Fibroblast of the aortic adventitia (primary cell): ENCODE measurements at places on chromosomes 5 and 9. TPM values are rescaled to one million over a fixed set of nuclear protein-coding genes. Genes with fewer than 3 reads are reported as not detected.

DNA sequence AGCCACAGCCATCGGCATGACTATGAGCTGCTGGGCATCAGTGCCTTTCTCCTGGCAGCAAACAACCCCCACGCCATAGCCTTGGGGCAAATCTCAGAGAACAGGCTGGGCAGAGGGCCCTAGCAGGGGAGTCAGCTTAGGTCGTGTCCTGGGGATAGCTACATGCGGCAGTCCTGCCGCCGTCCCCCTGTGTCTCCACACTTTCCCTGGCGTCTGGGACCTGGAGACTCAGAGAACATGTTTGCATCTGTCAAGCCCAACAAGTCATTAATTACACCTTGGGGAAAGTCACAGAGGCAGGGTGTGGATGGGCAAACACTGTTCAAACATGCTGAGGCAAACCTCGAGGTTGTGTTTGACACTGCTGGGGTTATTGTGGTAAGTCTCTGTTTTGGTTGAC lies 123.6 kb downstream of the C5orf15 start:
- no peak for DNase-seq

- DNase-seq, result peak; percentile 55
Observed at GRCh38 chr5:321230-321725, at the start of gene AHRR. TSS of gene AHRR (plus strand) at chr5:321714. CDS start at chr5:343903, 22,189 bp downstream.

- DNase-seq, result no peak
Observed at GRCh38 chr9:26086396-26086795, 408.2 kb upstream of the TUSC1 start.

DNA sequence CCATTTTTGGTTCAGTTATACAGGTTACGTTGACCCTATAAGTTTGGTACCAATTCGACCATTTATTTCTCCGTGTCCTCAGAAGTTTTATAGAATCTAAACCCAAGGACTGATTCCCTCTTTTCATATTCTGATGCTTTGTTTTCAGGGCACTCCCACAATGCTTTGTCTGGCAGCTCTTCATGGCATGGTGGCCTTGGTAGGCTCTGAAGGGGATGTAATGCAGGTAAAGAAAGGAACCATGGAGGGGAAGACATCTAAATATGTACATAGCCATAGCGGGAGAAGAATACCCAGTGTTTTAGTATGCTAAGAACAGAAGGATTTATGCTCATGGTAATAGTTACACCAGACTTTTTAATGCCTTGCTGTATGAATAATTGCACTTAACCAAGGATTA lies 82.7 kb downstream of the HACD4 start:
- DNase-seq, result no peak

Gene FUT7
- total RNA-seq, result not detected in 2 replicates

DNA sequence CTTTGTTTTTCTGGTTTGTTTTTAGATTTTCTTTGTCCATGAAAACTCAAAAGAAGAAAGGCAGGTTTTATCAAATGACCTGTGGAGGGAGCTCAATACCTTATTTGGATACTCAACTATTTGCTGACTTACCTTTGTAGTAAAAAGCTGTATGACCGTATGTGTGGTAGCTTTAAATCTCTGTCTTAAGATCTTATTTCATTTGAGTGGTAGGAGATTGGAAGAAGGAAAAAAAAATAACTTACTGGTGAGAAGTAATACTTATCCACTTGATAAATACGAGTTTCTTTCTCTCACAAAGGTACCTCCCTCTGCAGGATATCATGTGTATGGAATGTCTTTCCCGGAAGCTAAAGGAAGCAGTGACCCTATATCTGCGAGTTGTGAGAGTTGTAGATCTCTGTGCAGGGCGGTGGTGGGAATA lies 15.0 kb downstream of the FBXO38 start:
- DNase-seq, result no peak

DNA sequence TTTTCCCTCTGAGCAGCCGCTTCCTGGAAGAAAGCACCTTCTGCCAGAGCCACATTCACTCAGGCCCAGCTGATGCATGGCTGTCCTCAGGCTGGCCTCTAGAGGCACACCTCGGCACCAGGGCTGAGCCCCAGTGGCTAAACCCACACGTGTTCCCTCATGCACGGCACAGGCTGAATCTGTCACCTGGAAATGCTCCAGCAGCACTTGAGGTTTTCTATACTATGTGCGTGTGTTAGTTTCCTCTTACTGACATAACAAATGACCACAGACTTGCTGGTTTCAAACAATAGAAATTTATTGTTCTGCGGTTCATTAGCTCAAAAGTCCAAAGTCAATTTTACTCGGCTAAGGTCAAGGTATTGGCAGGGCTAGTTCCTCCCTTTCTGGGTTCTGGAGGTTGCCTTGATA lies 141.4 kb downstream of the LRRC70 start:
- DNase-seq, result no peak

DNA sequence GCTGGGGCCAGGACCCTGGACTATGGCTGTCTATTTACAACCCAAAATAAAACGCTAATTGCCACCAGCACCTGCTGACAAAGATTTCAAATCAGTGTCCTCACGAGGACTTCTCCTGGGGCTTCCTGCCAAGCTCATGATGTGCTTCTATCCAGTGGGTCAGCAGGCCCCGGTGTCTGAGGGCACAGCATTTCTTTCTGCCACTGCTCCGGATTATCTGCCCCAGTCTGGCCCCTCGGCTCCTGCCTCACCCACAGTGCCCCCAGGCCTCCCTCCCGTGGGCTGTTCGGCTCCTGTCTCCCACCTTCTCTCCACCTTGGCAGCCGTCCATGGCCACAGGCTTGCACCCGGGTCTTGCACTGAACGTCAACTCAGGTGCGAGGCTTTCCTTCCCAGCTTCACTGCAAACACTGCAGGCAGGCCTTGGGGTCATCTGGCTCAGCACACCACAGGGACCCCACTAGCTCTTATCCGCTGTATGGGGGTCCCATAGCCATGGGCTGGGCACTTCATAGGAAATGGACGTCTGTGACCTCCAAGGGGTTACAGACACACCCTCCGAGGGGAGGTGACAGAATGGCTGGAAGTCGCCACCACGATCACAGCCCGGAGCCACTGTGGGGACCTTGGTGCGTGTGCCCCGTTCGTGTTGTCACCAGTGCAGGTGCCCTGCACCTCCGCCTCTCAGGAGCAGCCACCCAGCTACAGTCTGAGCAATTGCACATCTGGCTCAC lies 43.8 kb upstream of the FCN1 start:
- no peak for DNase-seq

DNA sequence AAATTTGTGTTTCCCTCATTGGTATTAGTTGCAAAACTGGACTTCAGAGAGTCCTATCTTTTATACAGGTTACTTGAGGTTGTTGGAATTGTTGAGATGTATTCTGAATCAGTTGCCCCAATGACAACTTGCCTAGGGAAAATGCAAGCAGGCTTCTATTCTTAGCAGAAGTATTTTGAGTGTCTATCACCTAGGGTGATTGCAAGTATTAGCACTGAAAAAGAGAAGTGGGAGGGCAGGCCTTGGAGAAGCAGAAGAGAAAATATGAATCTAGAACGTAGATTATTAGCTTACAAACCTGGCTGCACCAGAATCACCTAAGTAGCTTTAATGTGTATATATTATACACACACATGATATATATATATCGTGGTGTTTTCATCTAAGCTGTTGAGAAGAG lies 43.2 kb downstream of the ADAMTS12 start:
- no peak for DNase-seq

- DNase-seq, result no peak
Observed at GRCh38 chr9:72144756-72145492, 4.3 kb upstream of the GDA start.

DNA sequence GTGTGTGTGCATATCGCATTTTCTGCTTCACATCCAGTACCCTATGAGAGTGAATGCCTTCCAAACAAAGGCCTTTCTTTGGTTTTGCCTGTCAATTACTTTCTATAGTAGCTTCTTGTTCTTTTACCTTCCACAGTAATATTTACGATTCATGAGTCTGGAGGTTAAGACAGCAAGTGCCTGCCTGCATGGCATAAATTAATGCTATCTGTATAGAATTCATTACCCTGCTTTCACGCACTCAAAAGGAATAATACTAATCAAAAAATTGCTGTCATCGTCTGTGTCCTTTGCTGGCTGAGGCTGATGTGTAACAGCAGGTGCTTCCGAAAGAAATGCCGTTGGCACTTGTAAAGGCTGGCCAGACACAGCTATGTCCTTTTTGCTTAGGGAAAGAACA lies 1304.4 kb upstream of the CDH6 start:
- no peak for DNase-seq

DNA sequence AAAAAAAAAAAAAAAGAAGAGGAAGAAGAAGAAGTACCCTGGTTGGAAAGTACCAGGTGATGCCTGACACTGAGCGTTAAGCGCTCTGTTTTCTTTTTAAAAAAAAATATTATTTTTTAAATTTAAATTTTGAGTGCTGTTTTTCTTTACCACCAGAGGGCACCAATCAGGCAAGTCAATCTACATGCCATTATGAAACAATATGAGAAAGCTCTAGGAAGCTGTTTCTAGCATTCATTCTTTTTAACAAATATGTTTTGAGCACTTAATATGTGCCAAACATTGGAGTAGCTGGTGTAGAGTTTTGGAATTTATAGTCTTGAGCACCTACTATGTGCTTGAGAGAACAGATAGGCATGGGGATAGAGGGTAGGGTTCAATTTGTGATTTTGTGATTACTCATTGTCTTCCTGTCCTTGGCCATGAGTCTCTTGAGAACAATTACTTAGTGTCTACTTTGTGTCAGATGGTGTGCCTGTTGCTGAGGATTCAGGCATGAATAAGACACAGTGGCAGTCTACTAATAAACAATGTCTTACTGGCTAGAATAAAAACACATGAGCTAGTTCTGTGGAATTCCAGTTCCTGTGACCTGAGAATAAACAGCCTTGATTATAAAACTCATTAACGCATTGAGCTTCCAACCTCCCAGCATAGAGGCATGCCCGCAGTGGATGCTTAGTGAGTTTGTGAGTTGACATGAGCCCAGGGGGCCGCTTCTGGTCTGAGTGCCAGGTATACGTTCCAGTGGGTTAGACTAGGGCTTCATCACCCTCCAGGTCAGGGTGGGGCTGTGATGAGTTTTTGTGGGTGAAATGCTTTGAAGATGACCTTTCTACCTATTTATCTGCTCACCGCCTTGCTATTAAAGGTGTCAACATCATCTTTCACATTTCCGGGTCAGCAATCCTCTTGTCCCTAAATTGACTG lies 3.0 kb upstream of the UBE2R2 start:
- DNase-seq, result peak; percentile 71

GRCh38 chr5:148861696-148862095 lies 35.3 kb downstream of the ADRB2 start:
- no peak for DNase-seq
